Right renal pelvis (tissue), 4 donors: ENCODE measurements at places on chromosomes 2 and 18.

GRCh38 chr2:9091811-9092210 is 88.3 kb upstream of the MBOAT2 start:
- no peak for DNase-seq

GRCh38 chr2:38596229-38596628 is 6.5 kb downstream of the HNRNPLL start:
- DNase-seq, result no peak

GRCh38 chr2:241891315-241891987 is 21.9 kb downstream of the RTP5 start:
- no peak for DNase-seq

- DNase-seq, result no peak
These were observed 86.3 kb upstream of the LGALSL start for GRCh38 chr2:64367444-64368232.

GRCh38 chr2:178455947-178456346 is 4.8 kb downstream of the PJVK start:
- no peak for DNase-seq

DNA sequence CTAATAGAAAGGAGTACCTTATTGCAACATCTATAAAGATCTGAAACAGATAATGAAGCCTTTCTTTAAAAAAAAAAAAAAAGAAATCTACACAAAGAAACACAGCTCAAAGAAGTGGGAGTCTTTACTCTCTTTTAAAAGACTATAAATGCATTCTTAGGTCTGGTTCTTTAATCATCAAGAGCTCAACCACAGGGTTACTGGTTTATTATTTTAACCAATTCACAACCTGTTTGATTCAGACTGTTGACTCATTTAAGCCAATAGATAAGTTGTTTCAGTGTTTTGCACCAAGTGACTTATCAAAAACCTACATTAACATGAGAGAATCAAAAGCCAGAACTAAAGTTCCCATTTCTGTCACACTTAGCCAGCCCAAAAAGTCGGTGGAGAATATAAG is 93.1 kb downstream of the TCF4 start:
- no peak for DNase-seq

- DNase-seq, result no peak
These were observed 10.2 kb downstream of the PROKR1 start for GRCh38 chr2:68653538-68653982.

- no peak for DNase-seq
These were observed 39.0 kb upstream of the BMPR2 start for GRCh38 chr2:202337151-202337550.

GRCh38 chr2:78540255-78540654 is 485.2 kb upstream of the REG3G start:
- DNase-seq, result no peak

- DNase-seq, result no peak
These were observed 192.1 kb upstream of the DOK6 start for GRCh38 chr18:69208545-69208944.
